ENCODE measurements at places on chromosomes 3 and 15.

DNA sequence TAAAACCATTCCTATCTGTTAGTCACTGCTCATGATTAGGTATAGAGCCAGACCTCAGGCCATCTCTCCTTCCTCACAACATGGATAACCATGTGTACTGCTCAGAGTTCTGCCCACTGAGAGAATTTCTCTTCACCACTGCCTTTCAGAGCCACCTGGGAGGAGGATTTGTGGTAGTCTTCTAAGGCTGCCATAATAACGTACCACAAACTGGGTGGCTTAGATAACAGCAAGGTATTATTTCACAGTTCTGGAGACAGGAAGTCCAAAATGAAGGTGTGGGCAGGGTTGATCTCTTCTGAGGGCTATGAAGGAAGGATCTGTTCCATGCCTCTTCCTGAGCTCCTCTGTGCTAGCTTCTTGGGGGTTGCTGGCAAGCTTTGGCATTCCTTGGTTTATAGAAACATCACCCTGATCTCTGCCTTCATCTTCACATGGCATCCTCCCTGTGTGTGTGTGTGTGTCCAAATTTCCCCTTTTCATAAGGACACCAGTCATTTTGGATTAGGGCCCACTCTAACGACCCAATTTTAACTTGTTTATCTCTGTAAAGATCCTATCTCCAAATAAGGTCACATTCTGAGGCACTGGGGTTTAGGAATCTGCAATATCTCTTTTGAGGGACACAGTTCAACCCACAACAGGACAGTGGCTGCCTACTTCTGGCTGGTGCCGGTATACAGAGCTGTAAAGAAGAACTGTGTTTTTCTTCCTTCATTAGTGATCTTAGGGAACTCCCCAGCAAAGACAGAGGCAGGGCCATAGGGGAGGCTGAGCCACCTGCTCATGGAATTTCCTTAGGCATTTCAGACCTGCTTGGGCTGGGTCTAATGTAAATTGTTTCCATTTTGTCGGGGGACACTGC lies 42.1 kb upstream of the NOX5 start:
- peak; percentile 80 for DNase-seq

- no peak for DNase-seq
Measured at GRCh38 chr15:48400086-48400485, 68.9 kb downstream of the DUT start.

GRCh38 chr3:14943042-14943441 lies 4.3 kb upstream of the NR2C2 start:
- no peak for DNase-seq

DNA sequence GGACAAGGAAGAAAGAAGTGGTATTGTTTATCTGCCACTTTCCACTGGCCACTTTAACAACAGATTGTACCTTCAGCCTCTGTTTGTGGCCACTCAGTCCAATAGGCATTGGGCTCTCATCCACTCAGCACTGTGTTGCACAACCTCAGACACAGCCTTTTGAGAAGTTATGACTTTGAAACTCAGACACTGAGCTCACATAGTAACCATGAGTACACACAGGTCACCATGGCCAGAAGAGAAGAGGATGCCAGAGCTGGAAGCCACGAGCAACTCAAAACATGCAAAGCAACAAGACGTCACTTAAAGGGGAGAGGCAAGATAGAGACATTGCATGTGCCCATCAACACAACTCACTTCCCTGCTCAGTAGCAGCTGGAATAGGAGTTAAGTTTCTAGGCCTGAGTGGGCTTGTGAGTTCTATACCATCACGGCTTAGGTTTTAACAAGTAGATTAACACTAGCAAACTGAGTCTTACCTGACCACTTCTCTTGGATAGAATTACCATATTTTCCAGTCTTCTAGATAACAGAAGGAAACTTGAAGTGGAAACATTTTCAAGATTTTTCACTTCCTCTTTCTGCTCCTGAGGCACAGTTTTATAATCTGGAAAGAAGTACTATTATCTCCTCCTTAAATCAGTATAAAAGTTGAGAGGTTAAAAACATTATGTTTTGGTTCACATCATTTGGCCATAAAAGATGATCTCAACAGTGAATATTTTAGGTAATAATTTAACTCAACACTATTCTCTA lies 103.5 kb downstream of the IMPG2 start:
- DNase-seq: no peak

GRCh38 chr15:29045717-29046116 lies 159.9 kb downstream of the APBA2 start:
- no peak for DNase-seq
